RCC 7860 (cell line): ENCODE measurements at places on chromosomes 3 and 15.

- no peak for DNase-seq
Observed at GRCh38 chr3:168036619-168037018, 59.1 kb downstream of the GOLIM4 start.

DNA sequence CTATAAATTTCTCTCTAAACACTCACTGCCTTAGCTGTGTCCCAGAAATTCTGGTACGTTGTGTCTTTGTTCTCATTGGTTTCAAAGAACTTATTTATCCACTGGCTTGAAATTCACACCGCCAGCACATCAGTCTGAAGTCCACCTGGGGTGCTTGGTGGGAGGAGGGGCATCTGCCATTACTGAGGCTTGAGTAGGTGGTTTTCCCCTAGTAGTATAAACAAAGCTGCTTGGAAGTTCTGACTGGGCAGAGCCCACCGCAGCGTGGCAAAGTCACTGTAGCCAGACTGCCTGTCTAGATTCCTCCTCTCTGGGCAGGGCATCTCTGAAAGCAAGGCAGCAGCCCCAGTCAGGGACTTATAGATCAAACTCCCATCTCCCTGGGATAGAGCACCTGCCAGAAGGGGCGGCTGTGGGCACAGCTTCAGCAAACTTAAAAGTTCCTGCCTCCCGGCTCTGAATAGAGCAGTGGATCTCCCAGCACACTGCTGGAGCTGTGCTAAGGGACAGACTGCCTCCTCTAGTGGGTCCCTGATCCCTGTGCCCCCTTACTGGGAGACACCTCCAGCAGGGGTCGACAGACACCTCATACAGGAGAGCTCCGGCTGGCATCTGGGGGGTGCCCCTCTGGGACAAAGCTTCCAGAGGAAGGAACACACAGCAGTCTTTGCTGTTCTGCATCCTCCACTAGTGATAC lies 114.1 kb downstream of the SUCLG2 start:
- DNase-seq: no peak

- DNase-seq: no peak
Observed at GRCh38 chr15:75542386-75542797, 36.7 kb downstream of the PTPN9 start.

GRCh38 chr3:43097400-43098080 lies 8.3 kb downstream of the POMGNT2 start:
- DNase-seq: no peak

DNA sequence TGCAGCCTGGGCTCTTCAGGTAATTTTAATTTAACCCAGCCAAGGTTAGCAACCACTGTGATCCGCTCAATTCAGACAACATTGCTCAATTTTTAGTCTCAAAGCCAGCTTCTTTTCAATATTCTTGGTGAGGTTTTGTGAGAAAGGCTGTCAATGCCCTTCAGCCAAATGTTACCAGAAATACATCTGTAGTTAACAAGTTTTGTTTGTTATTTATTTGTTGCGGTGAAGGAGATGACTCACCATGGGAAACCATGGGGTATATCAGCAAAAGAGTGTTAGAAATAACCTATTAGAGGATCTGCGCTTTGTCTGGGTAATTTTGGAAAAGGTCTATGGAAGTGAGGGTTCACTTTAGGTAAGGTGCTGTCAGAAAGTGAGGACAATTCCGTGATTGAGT lies 5.0 kb downstream of the SLC9C1 start:
- no peak for DNase-seq

GRCh38 chr3:13495351-13495813 lies 15.3 kb downstream of the HDAC11 start:
- no peak for DNase-seq

DNA sequence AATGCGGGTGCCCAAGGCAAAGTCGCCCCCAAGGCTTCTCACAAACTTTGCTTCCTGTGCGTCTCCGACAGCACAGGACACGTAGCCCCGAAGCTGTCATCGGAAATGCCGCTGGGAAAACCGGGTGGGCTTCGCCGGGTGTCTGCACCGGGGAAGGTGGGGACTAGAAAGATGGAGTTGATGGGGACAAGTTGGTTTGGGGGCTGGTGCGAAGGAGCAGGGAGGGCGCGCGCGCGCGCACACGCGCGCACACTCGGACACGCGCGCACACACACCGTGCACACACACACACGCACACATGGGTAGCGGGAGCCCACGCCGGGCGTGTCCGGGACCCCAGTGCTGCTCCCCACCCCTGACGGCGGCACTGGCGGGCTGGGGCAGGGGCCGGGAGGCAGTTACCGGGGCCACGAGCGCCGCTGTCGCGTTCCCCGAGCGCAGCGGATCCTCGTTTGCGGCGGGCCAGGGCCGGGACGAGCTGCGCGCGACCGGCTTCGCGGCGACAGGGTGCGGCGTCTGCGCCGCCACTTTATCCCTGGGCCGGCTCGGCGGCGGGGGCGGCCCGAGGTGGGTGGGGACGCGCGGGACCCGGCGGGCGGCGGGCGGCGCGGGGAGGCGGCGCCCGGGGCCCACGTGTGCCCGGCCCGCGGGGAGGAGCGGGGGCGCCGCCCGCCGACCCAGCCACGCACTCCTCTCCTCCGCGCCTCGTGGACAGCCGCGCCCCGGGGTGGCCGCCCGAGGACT lies 539 bp upstream of the MGLL start:
- peak; percentile 20 for DNase-seq

- no peak for DNase-seq
Observed at GRCh38 chr3:141051443-141052200, 475 bp downstream of the SPSB4 start.

GRCh38 chr15:52350423-52350822 lies 54.8 kb upstream of the MYO5C start:
- no peak for DNase-seq

- DNase-seq: peak; percentile 52
Observed at GRCh38 chr3:49132437-49133225, at the start of gene LAMB2. Gene LAMB2, minus strand, starts transcription at chr3:49133050. Its CDS starts 183 bp downstream, at chr3:49132867.

GRCh38 chr3:95044101-95044500 lies 981.2 kb downstream of the NSUN3 start:
- no peak for DNase-seq

DNA sequence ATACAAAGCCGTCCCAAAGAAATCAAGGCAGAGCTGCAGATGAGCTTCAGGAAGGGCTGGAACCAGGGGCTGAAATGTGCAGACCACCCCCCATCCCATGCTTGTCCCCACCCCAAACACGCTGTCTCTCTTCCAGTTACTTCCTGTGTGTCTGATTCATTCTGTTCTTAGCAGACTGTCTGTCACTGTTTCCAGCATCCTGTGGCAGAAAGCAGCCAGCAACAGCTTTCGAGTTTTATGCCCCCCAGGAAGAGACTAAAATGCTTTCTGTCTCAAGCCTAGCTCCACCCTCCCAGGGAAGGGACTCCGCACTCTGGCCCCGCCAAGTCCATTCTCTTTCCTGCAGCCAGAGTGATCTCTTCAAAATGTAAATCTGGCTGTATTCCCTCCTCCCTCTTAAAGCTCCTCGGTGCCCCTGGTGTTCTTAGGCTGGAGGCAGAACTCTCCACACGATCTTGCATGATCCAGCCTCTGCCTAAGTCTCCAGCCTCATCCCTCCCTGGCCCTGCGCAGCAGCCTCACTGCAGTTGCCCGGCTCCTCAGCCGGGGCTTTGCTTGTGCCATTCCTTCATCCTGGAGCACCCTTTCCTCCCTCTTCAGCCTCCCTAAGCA lies 41.5 kb downstream of the HRH1 start:
- DNase-seq: peak; percentile 50

GRCh38 chr15:57112178-57112577 lies 193.7 kb downstream of the TCF12 start:
- DNase-seq: no peak

- DNase-seq: no peak
Observed at GRCh38 chr3:179107617-179108016, 36.0 kb upstream of the ZMAT3 start.

DNA sequence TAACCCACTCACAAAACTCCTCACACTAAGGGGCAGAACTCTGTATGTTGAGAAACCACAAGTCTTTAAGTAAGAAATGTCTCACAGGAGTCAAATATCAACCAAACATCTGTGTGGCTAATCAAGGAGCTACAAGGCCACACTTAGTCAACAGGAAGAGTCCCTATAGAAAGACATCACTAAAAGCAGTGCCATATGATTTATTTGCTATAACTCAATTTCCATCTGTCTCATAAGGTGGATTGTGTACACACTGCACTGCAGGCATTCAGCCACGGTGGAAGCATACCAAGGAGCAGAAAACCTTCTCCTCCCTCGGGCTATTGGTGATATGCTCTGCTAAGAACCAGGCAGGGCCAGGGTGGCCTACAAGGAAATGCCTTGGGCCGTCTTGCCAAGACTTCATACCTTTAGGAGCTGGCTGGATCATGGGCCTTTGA lies 197.6 kb upstream of the CFAP20DC start:
- no peak for DNase-seq

GRCh38 chr3:42052484-42053351 lies 38.4 kb upstream of the TRAK1 start:
- no peak for DNase-seq

DNA sequence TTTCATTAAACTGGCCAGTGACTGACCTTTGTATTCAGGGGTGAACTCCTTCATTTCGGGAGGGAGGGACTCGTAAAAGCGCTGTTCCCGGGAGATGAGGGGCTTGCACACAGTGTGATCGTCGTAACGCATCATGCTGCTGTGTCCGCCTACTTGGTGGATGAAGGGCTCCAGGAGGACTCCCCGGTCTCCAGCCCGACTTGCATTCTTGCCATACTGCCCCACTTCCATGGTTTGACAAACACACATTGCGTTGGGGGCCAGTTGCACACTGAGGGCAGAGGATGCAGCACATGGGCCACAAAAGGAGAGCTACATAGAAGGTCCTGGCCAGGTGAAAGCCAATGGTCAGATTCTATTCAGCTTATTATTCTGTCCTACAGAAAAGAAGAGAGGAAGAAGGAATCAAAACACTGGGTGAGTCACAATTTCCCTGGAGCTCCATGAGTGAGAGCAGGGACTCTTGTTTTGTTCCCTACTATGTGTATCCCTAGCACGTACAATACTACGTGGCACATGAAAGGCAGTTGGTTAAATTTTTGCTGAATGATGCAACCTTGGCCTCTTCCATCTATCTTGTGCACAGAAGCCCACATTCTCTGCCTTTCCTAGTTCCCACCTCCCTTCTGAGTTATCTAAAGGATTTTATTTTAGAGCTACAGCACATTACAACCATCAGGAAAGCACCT lies 24.2 kb upstream of the GMPPB start:
- DNase-seq: no peak

DNA sequence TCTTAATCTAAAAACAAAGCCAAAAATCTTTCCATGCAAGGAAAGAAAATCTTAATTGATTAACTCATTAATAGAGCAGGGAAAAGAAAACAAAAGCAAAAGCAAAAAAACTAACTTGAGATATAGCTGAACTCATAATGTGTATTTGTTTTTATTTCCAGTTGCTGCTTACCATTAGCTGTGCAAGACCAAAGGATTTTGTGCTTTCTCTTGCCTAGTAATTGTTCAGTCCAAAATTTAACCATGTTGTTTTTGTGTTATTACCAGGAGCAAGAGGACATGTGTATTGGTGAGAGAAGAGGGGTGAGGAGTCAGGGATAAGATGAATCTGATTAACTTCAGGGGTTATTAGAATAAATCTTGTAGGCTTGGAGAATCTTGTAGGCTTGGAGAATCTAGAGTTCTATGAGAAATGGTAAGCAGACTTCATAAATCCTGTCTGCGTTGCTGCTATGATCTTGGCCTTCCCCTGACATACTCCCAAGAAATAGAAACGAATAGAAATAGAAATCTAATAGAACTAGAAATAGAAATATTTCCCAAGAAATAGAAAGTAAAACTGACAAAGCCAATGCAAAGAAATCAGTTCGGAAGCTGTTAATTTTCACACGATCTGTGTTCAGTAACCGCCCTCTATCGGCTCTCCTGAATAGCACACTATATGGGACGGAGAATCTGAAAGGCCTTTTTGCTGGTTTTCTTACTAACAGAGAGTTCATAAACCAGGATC lies 72.6 kb upstream of the TNFSF10 start:
- peak; percentile 83 for DNase-seq

- DNase-seq: no peak
Observed at GRCh38 chr3:3315846-3316245, 136.4 kb upstream of the CRBN start.

DNA sequence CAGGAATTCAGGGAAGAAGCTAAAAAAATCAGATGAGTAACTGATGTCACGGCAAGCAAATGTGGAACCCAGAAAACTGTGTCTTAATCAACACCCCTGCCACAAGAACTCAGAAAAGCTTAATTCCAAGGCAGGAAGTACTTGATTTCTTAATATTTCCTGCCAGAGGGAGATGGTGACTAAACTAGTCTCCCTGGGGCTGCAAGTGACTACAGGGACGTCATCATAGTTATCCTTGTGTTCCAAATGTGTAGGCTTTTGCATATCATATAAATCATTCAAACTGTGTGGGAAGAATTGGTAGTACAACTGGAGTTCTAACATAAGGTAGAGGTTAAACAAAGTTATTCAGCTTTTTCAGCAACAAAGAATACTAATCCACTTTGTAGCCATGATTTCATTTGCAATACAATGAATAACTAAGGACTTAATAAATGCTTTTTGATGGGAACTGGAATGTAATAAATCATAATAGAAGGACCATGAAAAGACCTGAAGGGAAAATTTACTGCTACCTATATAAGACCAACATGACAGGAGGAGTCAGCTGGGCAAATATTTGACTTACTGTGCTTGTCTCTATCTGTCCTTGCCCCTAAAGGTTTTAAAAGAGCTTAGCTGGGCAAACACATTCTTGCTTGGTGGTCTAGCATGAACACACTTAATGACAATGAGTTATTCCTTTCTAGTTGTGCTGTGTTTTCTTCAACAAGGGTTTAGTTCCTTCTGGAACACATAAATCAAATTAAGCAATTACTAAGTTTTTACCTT lies 76.0 kb upstream of the NECTIN3 start:
- peak; percentile 8 for DNase-seq

DNA sequence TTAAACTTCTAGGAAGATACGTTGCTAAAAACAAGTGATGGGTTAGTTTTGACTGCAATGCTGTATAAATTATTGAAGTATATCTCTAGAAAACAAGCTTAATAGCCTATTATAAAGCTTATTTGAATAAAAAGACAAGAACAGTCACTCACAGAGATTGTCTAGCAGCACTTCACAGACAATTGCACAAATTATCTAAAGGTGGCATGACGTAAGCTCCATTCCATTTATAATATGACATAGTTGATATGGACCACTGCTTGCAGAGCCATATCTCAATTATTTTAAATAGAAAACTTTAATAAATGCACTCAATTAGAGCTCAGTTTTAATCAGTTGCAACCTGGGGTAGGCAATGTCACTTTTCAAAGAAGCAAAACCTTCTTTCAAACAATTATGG lies 319.9 kb upstream of the GBE1 start:
- no peak for DNase-seq

DNA sequence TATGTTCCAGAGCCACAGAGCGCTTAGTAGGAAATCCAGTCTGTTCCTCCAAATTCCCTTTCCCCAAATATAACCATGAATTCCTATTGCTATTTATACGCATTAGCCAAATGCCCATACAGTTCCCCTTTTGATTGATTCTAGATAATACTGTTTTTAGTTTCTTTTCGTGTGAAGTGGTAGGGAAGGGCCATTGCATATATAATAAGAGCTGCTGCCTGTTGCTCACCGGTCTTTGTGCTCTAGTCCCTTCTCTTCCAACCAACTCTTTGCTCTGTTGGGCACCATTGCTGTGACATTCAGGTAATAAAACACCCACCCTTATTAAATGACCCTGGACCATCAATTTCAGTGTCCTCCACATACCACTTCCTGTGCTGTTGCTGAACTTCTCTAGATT lies 379.9 kb upstream of the KCNMB2 start:
- DNase-seq: no peak

- no peak for DNase-seq
Observed at GRCh38 chr3:71206305-71207165, 377.0 kb downstream of the FOXP1 start.

- no peak for DNase-seq
Observed at GRCh38 chr15:31365655-31366127, 39.1 kb downstream of the KLF13 start.
